ENCODE measurements at places on chromosomes 7 and 10.

- no peak for DNase-seq
Observed at GRCh38 chr10:46539596-46540411, 16.7 kb downstream of the GPRIN2 start.

DNA sequence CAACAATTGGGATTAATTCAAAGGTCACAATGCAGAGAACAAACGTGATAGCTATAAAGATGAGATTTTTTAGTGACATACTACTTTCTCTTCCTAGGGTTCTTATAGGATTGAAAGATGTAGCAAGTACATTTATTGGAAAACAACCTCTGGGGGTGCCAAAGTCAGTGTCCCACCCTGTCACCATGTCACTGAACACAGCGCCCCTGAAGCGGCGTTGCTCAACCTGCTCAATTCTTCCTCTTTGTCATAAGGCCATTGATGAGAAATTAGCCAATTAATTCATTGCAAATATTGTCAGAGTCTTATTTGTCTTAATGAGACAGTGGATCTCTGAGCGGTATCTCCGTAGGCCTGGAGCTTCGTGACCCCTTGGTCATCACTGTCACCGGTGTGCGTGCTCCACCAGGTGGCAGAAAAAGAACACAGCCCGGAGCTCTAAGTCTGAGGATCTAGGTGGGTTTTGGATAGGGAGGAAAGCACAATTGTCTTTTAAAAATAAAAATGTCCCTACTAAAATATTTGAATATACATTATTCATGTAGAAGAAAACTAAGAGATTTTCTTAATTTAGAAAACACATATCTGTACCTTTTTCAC, 362.6 kb downstream of the PAXIP1 start:
- no peak for DNase-seq

DNA sequence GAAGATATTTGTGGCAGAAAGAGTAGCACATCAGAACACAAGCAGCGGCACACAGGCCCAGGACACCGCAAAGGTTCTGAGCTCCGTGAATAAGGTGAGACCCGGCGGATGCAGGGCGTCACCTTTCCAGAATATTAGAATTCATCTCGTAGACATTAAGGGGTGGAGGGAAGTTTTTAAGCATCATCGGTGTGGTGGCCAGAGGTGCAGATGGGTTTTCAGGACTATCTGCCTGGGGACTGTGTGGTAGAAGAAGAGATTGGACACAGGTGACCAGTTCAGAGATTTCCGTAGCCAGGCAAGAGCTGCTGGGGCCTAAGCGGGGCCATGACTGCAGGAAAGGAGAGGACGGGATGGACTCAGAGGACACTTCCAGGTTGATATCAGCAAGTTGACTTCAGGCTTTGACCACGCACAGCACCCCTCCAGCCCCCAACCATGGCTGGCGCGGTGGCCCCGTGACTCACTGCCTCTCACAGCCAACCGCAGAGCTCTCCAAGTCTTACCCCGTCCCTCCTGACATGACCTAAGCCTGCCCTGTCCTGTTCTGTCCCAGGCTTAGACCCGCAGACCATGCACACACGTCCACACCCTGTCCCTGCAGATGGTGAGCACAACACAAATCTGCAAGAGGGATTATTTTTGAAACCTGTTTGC, 97.2 kb downstream of the OAT start:
- DNase-seq: no peak

DNA sequence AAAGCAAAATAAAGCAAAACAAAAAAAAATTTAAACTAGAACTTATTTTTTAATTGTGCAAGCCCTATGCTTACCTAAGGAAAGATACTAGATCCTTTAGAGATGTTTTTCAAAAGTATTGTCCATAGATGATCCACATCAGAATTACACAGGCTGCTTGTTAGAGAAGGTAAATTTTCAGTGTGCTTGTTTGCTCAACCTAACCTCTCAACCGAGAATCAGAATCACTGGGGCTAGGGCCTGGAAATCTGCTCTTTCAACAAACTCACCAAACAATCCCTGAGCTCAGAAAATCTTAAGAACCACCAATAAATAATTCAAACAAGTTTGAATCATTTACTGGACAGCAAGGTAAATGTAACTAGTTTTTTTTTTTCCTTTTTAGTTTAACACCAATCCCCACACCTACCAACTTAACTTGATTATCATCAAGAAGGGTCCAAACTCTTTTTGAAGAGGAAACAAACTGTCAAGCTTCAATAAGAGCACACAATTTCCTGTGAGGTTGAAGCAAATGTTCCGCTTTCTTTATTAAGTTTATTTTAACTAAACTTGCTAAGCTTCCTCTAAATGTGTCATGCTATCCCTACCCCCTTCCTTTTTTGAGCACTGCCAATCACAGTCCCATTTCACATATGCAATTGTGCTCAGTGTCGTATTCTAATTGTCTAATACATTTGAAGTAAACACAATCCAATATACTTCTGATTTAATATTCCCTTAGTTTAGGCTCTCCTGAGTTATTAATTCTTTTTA, 7.4 kb upstream of the TSPAN33 start:
- peak; percentile 11 for DNase-seq

DNA sequence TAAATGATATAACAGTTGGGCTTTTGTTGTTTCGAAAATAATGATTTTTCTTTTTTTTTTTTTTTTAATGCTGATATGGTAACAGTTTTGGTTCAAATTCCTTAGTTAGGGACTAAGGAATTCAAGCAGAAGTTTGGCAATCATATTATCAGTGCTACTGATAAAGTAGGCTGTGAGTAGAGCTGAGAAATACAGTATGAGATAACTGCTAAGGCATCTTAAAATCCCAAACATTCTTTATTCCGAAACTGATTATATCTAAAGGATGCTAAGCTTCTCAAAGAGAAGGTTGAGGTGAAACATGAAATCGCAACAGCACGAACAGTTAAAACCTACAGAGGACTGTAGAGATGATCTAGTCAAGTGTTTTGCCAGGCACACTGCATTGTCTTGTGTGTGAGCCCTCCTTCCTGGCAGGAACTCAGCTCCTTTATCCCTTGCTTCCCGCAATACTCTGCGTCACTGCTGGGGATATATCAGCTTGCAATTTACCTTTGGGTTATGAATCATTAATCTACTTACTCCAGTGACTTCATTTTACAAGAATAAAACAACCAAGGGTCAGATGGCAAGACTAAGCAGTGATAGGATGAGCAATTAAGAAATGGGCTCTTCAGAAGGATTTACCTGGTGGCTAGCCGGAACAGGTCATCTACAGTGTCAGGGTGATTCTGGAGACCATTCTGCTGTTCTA, 36.7 kb downstream of the IRF5 start:
- no peak for DNase-seq

- no peak for DNase-seq
Observed at GRCh38 chr7:91233212-91233611, 31.0 kb upstream of the FZD1 start.

DNA sequence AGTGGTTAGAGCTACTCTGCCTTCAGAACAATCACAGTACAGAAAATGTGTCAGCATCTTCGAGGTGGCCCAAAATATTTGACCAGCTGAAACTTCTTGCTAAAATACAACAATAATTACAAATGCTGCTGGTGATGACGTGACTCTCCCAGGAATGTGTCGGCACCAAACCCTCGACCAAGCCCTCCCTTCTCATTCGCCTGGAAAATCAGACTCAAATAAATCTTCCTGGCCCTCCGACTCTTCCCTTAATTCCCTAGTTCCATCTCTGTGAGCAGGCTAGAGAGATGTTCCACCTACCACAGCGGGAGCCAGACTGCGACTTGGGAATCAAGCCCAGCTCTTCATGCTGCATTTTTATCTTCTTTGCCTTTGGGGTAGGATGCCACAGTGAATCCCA, 4.1 kb downstream of the PRSS2 start:
- no peak for DNase-seq

DNA sequence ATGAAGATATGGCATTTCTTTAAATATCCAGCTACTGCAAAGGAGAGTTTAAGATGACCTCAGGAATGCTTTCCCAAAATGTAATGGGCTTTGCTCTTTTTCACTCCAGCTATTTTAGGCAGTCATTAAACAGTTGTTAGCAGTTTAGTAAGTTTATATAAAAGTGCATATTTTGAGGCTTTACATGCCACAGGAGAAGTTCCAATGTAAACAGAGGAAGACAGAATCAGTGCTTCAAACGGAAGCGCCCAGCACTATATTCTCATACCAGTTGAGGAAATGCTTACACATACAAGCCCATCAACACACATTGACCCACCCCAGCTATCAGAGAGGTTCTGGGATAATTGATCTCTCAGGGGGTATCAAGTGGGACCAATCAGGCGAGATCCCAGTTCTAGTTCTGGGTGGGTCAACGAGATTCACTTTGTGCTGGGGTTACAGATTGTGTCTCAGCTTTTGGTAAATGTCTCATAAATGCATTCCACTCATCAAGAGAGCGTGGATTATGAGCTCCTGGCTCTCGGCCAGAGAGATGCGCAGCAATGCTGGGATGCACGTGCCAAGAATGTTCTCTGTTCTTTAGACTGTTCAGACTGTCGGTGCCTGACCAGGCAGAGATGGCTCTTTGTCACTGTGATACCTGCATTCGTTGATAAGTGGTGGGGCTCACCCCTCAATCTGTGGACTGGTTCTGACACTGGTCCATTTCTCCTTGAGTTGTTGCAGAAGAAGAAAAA, 55.0 kb downstream of the CACNB2 start:
- DNase-seq: no peak

DNA sequence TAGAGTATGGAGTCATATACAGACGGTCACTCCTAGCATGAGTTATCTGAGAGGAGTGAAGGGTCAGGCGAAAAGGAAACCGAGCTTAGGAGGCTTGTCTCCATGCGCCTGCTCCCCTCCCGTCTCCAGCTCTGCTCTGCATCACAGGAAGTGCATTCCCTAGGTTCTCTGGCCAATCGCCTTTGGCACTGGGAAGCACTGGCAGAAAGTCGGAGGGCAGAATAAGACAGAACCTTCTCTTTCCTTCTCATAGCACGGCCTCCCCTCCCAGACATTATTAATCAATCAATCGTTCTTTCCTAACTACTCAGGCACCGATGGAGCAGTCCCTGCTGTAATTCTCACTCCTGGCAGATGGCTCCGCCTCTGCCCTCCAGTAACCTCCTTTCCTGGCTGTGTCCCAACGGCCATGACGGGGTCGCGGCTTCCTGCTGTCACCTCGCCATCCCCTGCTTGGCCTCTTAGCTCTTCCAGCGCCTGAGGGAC, 177.1 kb downstream of the FRMD4A start:
- DNase-seq: no peak

GRCh38 chr10:33955676-33956075, 621.2 kb upstream of the NRP1 start:
- DNase-seq: no peak

- DNase-seq: peak; percentile 22
Observed at GRCh38 chr7:107463139-107464078, 6.4 kb upstream of the GPR22 start.

GRCh38 chr10:122261584-122261983, 9.5 kb upstream of the BTBD16 start:
- DNase-seq: no peak

DNA sequence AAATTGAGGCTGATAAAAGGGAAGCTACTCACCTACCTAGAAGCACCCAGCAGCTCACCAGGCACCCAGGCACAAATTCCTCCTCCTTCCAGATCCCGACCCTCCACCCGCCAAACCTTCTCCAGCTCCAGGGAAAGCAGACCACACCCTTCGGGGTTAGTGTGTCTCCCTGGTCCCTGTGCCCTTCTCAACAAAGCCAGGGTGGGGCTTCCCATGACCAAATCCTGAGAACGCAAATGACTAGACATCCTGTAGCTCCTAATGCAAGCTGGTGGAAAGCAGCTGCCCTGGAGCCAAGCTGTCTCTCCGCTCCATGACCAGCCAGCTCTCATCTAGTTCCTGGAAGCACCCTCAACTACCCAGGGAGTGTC, 4.4 kb downstream of the TBX20 start:
- DNase-seq: no peak

GRCh38 chr10:92681306-92681834, 8.4 kb upstream of the HHEX start:
- no peak for DNase-seq

- no peak for DNase-seq
Observed at GRCh38 chr10:49106451-49106850, 8.9 kb downstream of the VSTM4 start.

- DNase-seq: no peak
Observed at GRCh38 chr7:1314908-1315450, 82.3 kb downstream of the UNCX start.

GRCh38 chr10:88028072-88028471, 164.6 kb downstream of the PTEN start:
- DNase-seq: no peak

- DNase-seq: no peak
Observed at GRCh38 chr10:79264942-79265341, 82.3 kb upstream of the PPIF start.

- DNase-seq: no peak
Observed at GRCh38 chr10:22999942-23000341, 72.1 kb downstream of the ARMC3 start.

DNA sequence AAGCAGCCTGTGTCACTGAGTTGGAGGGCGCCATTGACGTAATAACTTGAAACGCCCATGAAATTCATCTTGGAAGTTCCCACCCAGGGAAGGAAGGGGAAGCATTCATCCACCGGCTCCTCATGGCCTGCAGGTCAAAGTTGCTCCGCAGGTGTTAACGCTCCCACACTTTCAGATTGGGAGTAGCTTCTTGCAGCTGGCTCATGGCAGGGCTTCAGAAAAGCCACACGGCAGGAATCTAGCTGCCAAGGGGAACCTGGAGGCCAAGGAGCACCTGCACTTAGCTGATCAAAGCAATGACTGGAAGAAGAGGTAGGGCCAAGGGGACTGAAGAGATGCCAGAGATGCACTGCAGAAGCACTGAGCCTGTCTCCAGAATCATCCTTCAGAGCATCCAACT, 203.2 kb downstream of the ARHGAP12 start:
- DNase-seq: no peak

DNA sequence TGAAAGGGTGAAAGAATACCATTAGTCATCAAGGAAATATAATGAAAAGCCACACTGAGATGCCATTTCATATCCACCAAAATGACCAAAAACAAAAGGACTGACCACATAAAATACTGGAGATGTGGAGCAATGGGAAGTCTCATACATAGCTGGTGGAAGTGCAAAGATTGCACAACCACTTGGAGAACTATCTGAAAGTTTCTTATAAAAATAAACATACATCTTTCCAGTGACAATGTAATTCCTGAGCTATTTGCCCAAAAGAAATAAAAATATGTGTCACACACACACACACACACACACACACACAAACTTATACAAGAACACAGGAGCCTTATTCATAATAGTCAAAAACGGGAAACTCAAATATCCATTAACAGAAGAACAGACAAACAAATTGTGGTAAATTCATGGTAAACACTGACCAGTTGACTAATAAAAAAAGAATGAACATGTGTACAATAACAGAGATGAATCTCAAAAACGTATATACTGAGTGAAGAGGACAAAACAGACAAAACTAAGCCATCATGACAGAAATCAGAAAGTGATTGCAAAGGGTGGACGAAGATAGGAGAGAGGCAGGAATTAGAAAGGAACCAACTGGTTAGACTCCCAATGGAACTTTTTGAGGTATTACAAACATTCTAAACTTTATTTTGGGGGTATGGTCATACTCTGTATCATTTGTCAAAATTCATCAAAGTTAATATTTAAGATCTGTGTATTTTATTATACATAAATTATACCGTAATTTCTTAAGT, 21.5 kb downstream of the WASL start:
- no peak for DNase-seq

- no peak for DNase-seq
Observed at GRCh38 chr10:93505075-93505474, 8.7 kb downstream of the CEP55 start.
